ENCODE measurements at places on chromosomes 7 and 10.

- peak; percentile 76 for DNase-seq
Measured at GRCh38 chr7:46432708-46433107, 511.6 kb upstream of the IGFBP3 start.

DNA sequence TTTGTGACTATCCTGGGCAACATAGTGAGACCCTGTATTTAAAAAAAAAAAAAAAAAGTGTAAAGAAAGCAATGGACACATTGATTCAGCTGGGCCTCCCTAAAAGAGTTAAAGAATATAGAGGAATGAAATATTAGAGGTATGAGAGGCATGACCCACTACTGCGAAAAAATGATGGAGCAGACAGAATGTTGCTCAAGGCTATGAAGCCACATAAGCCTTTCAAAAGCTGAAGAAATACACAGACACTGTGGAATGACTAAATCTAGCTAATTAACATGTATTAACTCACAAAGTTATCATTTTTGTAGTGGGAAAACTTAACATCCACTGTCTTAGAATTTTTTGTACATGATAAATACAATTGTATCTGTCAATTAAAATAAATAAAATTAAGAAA, 107.3 kb downstream of the HGF start:
- no peak for DNase-seq

GRCh38 chr10:95445837-95446486, 115.2 kb downstream of the SORBS1 start:
- DNase-seq: peak; percentile 76

DNA sequence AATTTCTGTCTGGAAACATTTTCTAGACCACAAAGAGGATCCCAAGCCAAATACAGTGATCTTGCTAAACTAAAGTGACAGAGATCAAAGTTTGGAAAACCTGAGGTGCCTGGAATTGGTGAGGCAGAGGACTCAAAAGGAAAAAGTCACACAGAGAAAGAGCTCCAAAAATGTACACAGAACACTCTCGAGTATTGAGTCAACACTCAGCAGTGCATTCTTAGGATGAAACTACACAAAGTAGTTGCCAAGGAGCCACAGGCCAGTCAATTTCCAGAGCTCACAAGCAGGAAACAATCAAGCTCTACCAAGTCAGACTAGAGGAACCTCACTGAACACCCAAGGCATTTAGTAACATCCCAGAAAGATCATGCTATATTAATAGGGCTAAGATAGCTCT, 61.3 kb downstream of the MICU1 start:
- DNase-seq: no peak

- no peak for DNase-seq
Measured at GRCh38 chr7:30562498-30562897, 32.2 kb upstream of the GARS1 start.

Data from foreskin keratinocyte (primary cell).